ENCODE measurements at places on chromosomes 4 and X.

DNA sequence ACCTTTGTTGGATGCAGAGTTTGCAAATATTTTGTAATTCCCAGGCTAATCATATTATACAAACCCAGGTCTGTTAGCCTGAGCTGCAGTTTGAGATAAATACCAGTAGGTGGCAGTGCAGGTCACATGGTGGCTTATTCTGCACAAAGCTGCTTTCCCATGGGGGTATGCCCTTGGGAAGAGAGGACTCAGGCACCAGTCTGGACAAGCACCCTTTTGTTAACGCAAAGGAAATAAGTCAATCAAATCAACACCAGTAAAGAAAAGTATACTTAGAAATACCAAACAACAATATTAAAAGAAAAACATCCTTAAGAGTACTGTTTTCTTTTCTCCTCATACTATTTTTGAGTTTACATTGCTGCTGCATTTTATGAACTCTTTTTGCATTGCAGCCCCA lies 389.0 kb upstream of the ZFP42 start:
- peak; percentile 27 for DNase-seq

GRCh38 chr4:106495476-106495875 lies 126.9 kb upstream of the GIMD1 start:
- no peak for DNase-seq

- DNase-seq = peak; percentile 42
These were observed 26.1 kb downstream of the LAMTOR3 start for GRCh38 chr4:99868126-99868596.

GRCh38 chrX:66680451-66680850 lies 41.6 kb upstream of the EDA2R start:
- DNase-seq = no peak

GRCh38 chr4:123479944-123480343 lies 83.3 kb downstream of the SPRY1 start:
- peak; percentile 42 for DNase-seq

- peak; percentile 23 for DNase-seq
These were observed 22.3 kb downstream of the APLN start for GRCh38 chrX:129632443-129632842.

DNA sequence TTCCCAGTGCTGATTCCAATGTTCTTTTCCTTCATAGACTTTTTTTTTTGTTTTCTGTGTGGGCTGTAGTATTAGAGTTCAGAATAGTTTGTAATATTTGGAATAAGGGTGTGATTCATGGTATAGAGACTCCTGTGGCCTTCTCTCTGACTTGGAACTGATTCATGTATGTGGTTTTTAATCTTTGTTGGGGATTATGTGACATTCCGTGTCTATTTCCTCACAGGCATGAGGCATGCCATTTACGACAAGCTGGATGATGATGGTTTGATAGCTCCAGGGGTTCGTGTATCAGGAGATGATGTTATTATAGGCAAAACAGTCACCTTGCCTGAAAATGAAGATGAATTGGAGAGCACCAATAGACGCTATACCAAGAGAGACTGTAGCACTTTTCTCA lies 44.4 kb downstream of the POLR2B start:
- no peak for DNase-seq

GRCh38 chr4:15884666-15885065 lies 53.9 kb downstream of the FGFBP1 start:
- no peak for DNase-seq

GRCh38 chr4:83172371-83172770 lies 57.8 kb upstream of the PLAC8 start:
- peak; percentile 84 for DNase-seq

GRCh38 chrX:6129195-6129594 lies 99.5 kb downstream of the NLGN4X start:
- DNase-seq = no peak

GRCh38 chr4:29113960-29114359 lies 1606.2 kb upstream of the PCDH7 start:
- DNase-seq = no peak

DNA sequence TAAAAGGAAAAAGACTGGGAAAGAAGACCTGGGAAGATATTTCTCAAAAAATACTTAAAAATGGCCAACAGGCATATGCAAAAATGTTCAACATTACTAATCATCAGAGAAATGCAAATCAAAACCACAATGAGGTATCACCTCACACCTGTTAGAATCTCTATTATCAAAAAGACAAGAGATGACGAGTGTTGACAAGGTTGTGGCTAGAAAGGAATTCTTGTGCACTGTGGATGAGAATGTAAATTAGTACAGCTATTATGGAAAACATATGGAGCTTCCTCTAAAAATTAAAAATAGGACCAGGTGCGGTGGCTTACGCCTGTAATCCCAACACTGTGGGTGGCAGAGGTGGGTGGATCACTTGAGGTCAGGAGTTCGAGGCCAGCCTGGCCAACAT lies 50.0 kb downstream of the C4orf46 start:
- no peak for DNase-seq

- DNase-seq = peak; percentile 83
These were observed 27.7 kb upstream of the REST start for GRCh38 chr4:56879996-56880395.

DNA sequence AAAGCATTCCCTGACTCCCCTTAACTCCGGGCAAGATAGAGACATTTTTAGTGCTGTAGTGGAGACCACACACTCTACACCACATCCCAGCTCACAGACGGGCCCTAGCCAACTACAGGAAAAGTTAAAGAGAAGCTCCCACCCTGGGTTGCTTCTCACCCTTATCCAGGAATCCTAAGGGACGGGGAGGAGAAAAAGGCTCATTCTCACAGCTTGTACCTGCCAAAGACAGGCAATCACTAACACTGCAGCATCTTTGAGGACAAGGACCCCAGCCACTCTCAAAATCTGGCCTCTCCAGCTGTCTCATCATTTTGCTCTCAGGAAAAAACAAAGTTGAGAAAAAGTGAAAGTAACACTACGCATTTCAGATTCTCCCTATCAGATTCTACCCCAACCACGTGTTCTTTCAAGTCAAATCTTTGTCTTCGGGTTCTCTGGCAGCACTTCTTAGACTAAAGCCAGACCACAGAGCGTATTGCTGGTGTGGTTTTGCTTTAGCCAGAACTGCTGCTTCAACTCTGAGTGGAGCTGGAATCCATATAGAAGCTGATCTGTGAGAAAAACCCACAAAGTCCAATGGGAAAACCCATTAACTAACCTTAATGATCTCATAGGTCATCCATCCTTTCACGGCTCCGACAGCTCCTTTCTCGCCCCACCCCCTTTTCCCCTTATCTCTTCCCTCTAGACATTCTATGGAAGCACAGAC lies 605.9 kb upstream of the DIPK2B start:
- DNase-seq = peak; percentile 75

GRCh38 chrX:7202206-7202605 lies 54.3 kb upstream of the PUDP start:
- DNase-seq = no peak

GRCh38 chrX:12874581-12874980 lies 7.7 kb downstream of the TLR7 start:
- peak; percentile 55 for DNase-seq

DNA sequence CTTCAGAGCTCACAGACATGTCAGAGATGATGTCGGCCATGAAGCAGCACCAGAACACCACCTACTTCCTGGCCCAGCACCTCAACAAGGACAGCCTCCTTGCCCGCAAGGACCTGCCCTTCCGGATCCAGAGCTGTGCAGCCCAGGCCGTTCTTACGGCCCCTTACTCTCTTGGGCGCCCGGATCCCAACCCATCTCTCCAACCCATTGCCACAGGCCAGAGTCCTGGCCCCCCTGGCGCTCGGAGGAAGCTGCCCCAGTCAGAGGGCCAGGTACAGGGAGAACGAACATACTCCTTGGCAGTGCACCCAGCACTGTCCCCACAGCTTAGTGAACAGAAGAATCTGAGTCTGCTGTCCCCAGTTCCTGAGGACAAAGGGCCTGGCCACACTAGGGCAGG lies 27.9 kb upstream of the PRPS1 start:
- DNase-seq = no peak

DNA sequence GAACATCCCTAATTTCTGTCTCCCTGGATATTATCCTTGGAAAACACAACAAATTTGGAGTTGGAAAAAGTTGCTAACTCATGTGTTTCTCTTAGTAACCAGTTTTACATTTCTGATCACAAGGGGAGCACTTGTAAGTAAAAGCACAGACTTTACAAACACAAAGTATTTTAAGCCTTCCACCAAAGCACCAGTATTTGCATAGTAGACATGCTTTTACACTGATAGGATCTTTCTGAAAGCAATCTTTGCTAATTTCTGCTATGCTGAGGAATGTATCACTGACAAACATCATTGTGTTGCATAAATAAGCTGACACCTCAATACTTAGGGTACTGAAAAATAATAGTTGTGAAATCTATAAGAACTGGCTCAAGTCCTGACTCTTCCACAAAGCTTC lies 100.6 kb downstream of the MID1 start:
- DNase-seq = no peak

DNA sequence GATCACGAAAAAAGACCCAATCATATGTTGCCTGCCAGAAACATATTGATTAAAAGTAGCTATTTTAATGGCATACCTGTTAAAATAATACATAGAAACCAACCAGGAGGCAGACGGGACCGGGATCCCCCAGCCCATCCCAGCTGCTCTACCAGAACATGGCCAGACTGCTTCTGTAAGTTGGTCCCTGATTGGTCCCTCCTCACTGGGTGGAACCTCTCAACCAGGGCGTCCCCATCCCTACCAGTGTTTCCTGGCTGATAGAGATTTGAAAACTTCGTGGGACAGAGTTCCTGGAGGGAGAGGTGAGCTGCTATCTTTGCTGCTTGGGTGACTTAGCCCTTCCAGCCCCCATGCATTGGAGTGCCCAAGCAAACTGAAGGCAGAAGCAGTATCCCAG lies 256.2 kb downstream of the TRAM1L1 start:
- no peak for DNase-seq

- no peak for DNase-seq
These were observed 760 bp downstream of the UGT8 start for GRCh38 chr4:114599231-114599902.

- peak; percentile 49 for DNase-seq
These were observed 49.7 kb downstream of the MID1IP1 start for GRCh38 chrX:38850807-38851544.

DNA sequence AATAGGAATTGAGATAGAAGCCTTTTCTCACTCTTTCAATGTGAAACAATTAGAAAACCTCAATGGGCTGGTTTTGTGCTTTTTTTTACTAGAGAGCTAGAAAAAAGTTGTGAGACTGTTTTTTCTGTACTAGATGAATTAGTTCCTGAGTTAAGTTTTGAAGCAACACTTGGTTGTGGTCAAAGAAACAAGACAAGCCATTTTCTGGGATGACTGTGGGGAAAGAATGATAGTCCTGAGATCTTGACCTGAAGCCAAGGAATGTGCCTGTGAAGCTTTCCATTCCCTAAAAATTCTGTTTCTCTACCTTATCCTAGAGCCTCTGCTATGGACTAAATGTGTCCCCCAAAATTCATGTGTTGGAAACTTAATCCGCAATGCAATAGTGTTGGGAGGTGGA lies 157.8 kb upstream of the TLL1 start:
- no peak for DNase-seq

GRCh38 chrX:43805579-43805978 lies 76.7 kb downstream of the MAOB start:
- DNase-seq = no peak

DNA sequence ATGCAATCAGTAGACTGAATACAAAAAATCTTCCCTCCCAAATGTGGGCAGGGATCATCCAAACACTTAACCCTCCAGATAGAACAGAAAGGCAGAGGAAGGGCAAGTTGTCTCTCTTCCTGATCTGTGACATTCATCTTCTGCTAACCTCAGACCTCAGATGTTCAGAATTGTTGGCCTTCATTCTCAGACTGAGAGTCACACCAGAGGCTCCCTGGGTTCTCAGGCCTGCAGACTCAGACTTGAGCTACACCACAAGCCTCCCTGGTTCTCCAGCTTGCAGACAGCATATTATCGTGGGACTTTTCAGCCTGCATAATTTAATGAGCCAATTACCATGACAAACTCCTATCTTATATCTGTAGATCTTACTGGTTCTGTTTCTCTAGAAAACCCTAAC lies 1471.6 kb upstream of the ADGRL3 start:
- no peak for DNase-seq

DNA sequence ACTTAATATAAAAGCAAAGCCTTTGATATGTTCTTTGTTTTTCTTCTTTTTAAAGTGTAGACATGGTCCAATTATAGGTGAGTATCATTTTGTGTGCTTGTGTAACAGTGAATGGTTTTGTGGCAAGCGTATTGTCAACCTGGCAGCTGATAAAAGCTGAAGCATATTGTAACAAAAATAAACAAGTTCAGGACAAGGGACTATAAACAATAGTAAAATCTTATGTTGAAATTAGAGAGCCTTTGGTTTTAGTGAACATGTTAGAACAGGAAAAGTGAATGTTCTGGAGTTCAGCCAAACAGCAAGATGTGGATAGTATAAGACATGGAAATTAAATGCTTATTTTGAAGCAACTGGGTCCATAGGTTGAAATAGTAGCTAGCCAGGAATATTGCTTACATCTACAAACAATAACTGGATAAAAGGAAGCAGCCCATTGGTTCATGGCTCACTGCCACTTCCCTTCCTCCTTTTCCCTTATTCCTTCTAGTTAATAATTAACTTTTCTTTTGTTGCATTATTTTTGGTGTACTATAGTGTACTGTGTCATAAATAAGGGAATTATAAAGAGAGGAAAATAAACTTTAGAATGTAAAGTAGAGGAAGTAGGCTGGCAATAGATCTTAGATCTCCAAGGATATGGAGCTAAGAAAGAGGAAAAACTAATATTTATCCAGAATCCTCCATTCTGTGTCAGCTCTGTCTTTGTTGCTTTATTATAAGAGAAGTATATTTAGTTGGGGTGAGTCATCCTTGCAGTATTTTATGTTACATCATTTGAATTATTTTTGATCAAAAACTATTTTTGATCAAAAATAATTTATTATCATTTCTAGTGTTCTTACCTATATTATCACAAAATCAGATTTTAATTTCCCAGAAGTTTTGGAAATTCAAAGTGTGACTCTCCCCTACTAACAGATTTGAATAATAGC lies 65.6 kb downstream of the MRPL1 start:
- DNase-seq = no peak

DNA sequence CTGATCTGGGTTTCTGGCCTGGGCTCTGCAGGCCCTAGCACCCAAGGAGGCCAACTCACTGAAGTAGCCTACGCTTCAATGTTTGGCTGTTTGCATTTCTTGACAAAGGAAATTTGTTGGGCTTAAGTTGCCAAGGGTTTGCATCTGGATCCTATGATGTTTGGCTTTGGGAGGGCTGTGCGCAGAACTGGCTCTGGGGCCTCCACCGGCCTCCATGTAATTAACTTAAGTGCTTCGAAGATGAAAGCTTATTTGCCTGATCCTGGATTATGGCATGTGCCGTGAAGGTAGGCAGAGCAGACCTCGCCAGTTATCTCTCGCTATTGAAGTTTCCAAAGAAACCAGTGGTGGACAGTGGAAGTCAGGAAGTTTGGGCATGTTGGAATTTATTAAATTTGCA lies 124.3 kb upstream of the STX18 start:
- no peak for DNase-seq

GRCh38 chr4:84493092-84493850 lies 5.8 kb downstream of the NKX6-1 start:
- DNase-seq = peak; percentile 34

GRCh38 chrX:41870719-41871151 lies 52.6 kb downstream of the CASK start:
- no peak for DNase-seq
